SHP77 treated with DMSO at 0.1 percent for 48 hours (cell line): ENCODE measurements at places on chromosomes 16 and 17.
A peak's percentile ranks its signal among the peaks of the same experiment; 100 is the strongest.

DNA sequence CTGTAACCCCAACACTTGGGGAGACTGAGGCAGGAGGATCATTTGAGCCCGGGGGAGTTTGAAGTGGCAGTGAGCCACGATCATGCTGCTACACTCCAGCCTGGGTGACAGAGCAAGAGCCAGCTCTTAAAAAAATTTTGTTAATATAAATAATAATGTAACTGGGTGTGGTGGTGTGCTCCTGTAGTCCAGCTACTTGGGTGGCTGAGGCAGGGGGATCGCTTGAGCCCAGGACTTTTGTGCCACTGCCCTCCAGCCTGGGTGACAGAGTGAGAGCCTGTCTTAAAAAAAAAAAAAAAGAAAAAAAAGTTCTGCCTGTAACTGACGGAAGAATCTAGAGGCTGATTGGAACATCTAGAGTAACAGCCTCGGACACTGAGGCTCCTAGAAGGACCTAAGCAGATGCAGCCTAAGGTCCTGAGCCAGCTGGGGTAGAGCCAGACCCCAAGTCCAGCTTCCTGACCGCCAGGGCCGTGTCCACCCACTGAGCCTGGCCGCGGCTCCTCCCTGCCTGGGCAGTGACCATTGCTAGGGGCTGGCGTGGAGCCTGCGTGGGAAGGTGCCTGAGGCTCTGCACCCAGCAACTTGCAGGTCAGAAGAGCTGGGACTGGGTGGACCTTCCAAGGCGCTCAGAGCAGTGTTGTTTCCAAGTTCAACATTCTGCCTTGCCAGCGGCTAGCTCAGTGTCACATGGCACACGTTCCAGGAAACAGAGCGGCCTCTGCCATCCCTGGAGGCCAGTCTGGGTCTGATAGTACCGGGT lies 209.4 kb upstream of the CIBAR2 start:
- DNase-seq = no peak

DNA sequence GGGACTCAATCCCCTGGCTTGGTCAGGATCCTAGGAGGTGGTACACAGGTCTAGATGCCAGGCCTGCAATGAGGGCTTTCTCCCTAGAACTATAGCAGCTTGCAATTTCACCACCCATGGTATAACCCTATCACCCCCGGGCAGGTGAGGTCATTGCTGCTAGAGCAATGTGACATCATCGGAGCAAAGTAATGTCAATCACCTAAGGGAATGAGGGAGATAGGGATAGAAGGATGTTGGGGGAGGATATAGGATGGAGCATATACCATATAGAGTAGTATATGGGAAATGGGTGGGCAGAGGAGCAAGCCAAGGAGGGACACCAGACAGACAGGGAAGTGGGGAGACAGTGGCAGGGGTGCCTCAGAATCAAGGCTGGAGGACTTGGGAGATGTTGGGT lies 3.3 kb downstream of the KCNH4 start:
- DNase-seq = no peak

GRCh38 chr17:76670020-76670717 lies 26.6 kb upstream of the ST6GALNAC1 start:
- no peak for DNase-seq

- DNase-seq = peak; percentile 16
Measured at GRCh38 chr17:36674278-36674650, 72.9 kb downstream of the MRM1 start.

- DNase-seq = no peak
Measured at GRCh38 chr16:69589434-69590269, 23.9 kb downstream of the NFAT5 start.

DNA sequence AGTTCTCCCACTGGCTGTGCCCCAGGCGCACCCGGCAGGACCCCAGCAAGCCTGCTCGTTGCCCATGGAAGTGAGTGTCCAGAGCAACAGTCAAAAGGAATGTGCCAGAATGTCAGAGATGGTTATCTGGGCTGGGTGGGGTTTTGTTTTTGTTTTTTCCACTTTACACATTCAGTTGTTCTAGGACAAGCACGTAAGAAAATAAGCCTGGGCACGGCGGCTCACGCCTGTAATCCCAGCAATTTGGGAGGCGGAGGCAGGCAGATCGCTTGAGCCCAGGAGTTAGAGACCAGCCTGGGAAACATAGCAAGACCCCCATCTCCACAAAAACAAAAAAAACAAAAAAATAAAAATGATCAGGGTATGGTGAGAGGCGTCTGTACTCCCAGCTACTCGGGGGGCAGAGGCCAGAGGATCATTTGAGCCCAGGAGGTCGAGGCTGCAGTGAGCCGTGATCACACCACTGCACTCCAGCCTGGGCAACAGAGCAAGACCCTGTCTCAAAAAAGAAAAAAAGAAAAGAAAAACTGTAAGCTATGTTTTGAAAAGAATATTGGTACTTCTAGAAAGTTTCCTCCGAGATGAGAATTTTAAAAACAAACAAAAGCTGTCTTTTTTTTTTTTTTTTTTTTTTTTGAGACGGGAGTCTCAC lies 8.3 kb downstream of the NDUFAF8 start:
- DNase-seq = no peak

DNA sequence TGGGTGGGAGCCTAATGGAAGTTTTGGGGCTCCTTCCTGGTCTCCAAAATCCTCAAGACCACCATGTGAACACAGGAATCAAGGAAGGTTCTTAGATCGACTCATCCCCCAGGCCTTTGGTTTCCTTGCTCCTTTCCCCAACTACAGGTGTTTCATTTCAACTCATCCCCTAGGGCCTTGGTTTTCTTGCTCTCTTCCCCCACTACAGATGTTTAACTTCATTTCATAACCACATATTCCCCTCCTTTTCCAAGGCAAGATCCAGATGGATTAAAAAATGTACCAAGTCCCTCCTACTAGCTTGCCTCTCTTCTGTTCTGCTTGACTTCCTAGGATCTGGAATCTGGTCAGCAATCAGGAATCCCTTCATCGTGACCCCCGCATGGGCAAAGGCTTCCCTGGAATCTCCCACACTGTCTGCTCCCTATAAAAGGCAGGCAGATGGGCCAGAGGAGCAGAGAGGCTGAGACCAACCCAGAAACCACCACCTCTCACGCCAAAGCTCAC lies at the start of gene CCL11:
Gene CCL11 (plus strand): TSS at position 457 of the 507 bp plus-strand sequence. CDS start 67 bp downstream, outside the sequence.
- no peak for DNase-seq

- DNase-seq = no peak
Measured at GRCh38 chr16:68246666-68247065, 1.5 kb downstream of the PLA2G15 start.

GRCh38 chr17:41071606-41072360 lies 6.1 kb upstream of the KRTAP2-4 start:
- no peak for DNase-seq

DNA sequence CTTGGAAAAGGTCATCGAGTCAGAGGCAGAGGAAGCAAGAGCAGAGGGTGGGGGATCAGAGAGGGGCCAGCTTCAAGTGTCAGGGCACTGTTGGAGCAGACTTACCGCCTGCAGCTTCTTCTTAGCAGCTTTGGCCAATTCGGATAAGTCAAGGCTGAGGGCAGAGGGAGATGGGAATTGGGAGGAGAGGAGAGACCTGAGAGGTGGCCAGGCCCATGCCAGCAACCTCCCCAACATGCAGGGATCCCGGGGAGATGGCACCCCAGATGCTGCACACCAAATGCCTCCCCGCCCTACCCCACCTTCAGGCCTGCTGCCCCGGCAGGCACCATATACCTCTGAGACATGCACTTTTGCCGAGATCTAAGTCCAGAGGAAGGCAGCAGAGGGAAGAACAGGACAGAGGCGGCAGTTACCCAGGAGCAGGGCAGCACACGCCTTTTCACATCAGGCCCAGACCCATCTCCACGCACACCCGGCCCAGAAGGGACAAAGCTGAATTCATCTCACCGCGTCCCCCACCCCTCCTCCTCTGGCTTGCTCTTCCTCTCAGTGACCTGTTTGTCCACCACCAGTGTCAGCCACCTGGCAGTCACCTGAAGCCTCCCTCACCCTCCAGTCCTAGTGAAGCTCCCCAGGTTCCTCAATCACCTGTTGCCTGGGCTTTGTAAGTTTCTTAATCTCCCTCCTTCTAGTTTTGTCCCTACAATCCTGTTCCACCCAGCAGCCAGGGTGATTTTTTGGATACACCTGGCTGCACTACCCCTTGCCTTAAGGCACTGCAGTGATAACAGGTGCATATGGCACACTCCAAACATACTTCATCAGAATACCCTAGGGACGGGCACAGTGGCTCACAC lies 10.4 kb downstream of the TP53I13 start:
- no peak for DNase-seq

DNA sequence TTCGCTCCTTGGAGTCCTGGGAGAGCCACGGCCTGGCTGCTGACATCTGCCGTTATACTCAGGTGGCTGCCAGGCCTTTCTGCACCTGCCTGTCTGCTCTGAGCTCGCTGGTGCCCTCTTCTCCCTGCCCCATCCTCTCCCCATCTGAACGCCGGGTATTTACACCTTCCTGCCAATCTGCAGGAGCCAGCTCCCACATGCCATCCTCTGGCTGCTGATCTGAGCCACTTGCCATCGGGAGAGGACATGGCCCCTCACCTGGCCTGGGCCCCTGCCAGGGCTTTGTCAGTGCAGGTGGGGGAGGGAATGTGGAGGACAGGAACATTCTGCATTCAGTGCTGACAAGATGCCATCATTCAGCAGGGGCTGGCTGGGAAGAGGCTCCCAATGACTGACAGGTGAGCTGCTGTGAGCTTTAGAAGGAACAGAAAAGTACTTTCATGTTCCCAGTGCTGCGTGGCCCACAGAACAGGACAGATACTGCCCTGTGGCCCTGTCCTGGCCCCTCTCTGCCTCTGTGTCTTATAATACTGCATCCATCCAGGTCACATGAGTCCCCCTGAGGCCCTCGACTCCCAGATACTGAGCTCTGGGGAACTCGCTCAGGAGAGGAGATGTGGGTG lies 96.3 kb upstream of the ZNF469 start:
- no peak for DNase-seq

DNA sequence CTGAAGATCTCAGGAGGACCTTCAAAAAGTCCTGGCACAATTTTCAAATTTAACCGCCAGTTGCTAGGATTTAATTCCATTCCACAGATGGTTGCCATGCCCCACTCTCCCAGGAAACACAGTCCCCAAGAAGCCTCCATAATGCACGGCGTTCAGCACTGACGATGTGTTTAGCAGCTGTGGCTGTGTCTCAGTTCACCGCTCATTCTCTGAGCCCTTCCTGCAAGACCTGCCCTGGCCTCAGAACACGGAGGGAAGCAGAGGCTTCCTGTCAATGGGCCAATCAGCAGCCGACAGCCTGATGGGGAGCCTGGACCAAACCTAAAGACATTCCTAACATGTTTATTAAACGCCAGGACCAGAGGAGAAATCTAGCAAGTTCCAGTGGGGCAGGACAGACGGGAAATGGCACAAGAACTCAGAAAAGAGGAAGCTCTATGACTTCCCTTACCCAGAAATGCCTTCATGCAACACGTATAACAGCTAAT lies 4.9 kb downstream of the MYLK3 start:
- DNase-seq = no peak

GRCh38 chr16:22618842-22619241 lies 108.2 kb downstream of the NPIPB5 start:
- no peak for DNase-seq

GRCh38 chr16:57724531-57724930 lies 11.0 kb upstream of the KATNB1 start:
- no peak for DNase-seq

DNA sequence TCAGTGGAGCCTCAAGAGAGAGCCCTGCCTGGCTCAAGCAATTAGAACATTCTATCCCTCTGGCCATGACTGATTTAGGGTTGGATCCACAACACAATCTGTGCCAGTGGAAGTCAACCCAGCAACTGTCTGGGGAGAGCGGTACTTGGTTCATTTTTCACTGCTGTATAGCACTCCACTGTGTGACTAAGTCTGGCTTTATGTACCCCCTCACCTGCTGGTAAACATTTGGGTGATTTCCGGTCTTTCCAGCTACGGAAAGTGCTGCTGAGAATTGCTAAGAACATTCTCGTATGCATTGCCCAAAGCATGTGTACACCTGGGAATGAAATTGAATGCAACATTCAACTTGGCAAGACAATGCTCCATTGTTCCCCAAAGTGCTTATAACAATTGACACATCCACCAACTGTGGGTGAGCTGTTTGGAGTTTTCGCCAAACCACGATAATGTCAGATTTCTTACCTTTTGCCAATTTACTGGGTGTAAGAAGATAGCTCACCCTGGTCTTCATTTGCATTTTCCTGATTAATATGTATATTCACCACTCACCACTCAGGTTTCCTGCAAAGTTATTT lies 63.5 kb upstream of the MED9 start:
- DNase-seq = no peak

- peak; percentile 53 for DNase-seq
Measured at GRCh38 chr17:76417499-76418143, 33.2 kb downstream of the SPHK1 start.

- DNase-seq = no peak
Measured at GRCh38 chr16:66471264-66471663, 44.2 kb downstream of the BEAN1 start.

GRCh38 chr16:85643631-85644030 lies 30.5 kb downstream of the GSE1 start:
- DNase-seq = no peak

DNA sequence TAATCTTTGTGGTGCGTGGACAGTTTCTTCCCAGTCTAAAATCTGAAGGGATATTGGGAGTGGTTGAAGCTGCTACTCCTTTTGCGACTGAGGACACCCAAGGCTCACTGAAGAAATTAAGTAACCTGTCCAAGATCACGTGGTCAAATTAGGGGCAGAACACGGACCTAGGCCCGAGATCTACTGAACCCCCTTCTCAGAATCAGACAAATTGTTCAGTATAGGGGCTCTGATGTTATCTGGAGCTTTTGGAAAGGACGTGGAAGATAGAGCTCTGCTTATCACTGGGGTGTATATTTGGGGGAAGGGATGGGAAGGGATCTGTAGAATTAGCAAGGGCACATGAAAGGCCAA lies 857 bp downstream of the TANGO6 start:
- no peak for DNase-seq

- DNase-seq = no peak
Measured at GRCh38 chr16:80480664-80481063, 60.1 kb upstream of the DYNLRB2 start.

GRCh38 chr17:65677932-65678331 lies 116.5 kb upstream of the AXIN2 start:
- no peak for DNase-seq

GRCh38 chr17:72691586-72691985 lies 400.9 kb downstream of the SLC39A11 start:
- no peak for DNase-seq

DNA sequence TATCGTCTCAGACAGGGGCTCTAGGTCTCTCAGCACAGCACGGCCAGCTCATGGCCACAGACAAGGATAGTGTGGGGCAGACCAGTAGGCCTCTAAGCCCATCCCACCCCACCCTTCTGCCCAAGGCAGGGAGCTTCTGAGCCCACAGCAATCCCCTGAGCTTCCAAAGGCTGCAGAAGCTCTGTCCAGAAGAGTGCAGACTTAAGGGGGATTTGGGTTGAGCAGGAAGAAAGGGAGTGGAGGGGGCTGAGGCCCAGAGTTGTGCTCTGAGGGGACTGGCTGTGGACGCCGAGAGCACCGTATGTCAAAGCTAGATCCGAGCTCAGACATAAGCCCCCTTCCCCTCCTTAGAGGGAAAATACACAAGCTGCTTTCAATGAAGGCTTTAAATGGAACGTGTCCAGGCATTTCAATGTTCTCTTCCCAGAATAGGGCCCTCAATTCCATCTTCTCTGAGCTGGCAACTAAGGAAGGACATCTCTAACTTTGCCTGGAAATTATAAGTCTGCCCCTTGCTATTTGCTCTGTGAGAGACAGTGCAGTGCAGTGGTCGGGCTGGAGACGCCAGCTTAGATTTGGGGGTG lies 116.4 kb upstream of the RPL38 start:
- no peak for DNase-seq
